GM19239 (cell line): ENCODE measurements at places on chromosomes 4 and X.

- no peak for DNase-seq
Observed at GRCh38 chr4:8082517-8083055, 76.0 kb downstream of the ABLIM2 start.

- DNase-seq = no peak
Observed at GRCh38 chr4:152819026-152819645, 39.4 kb downstream of the ARFIP1 start.

- DNase-seq = no peak
Observed at GRCh38 chr4:153499005-153499404, 32.8 kb downstream of the TMEM131L start.

DNA sequence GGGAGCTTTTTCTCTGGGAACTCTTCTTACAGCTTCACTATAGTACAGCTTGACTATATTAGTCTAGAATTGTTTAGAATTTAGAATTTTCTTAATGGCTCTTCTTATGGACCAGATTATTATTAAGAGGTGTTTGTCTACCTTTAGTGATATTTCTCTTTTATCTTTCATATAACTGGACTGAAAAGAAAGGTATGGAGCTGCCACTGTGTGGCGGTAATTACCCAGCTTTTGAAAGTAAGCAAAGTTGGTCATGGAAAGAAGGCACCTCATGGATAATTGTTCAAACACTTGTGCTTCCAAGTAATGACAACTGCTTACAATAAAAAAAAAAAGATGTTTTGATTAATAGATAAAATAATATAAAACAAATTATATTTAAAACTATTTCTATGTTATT, 1112.5 kb downstream of the TECRL start:
- DNase-seq = no peak

- no peak for DNase-seq
Observed at GRCh38 chr4:19195696-19196095, 1056.0 kb upstream of the SLIT2 start.

DNA sequence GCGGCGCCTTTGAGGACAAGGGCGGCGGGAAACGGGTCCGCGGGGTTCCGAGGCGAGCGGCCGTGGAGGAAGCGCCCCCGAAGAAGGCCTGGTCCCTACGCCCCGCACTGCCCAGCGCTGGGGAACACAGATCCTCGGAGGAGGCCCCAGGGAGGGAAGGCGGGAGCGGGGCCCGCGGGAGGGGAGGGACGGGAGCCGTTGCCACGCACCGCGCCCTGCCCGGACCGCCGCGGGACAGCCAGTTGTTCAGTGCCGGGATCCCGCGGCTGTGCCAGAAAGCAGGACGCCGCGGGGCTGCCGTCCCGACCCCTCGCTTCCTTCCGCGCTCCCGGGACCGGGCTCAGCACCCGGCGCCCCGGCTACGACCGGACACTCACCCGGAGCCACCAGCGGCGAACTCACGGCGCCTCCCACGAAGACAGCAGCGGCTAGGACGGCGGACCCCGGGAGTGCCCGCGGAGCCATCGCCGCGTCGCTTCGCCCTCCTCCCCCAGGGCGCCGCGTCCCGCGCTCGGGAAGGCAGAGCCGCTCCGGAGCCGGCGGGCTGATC, 278 bp downstream of the RELL1 start:
- DNase-seq = no peak

GRCh38 chrX:84441143-84441542, 61.1 kb downstream of the HDX start:
- DNase-seq = no peak

- no peak for DNase-seq
Observed at GRCh38 chrX:9903146-9903545, 64.0 kb upstream of the CLDN34 start.

GRCh38 chrX:3815896-3816664, 102.6 kb upstream of the PRKX start:
- no peak for DNase-seq

GRCh38 chr4:180940680-180941079, 1302.5 kb upstream of the TENM3 start:
- DNase-seq = no peak

DNA sequence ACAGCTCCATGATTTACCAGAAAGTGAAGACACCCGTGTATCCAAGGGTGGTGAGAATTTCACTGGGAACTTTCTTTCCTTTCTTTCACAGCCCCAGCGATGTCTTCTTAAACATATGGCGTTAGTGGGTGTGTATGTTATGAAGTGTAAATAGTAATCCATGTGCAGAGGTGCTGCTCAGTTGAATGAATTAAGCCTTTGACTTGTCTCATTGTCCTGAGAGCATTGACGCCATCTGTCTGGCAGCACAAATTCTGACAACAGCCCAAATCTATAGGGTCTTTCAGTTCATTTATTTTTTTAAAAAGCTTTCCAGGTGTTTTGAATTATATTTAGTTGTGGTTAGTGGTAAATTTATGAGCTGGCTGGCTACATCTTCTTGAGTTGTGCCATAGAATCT, 69.4 kb downstream of the CLCN5 start:
- DNase-seq = no peak

DNA sequence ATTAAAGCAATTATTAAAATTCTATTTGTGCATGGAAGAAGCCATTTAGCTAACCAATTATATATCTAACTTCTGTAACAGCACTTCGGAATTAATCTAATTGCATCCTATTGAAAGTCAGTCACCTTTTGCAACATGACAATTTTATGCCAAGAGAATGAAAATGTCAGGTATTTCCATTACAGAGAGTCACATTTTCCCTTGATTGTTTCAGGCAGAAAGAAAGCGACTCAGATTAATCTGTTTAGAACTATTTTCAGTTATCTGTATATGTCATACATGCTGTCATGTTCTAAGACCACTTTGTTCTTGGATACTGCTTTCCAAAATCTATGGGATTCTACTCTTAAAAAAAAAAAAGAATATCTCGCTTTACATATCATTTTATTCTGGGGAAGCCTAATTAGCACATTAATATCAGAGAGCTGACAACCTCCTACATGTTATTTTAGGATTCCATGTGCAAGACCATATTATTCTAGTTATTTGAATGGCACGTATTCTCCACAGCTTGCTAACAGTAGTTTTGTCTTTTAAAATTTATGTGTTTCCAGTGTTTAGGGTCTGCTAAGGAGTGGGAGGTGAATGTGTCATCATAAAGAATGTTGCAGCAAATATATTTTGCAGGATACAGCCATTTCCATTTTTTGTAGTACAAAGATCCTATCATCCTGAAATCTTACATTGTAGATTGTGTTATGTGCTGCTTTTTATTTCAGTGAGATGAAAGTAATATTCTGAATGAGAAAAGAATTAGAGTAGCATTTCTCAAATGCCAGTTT, 31.7 kb downstream of the GALNT7 start:
- DNase-seq = no peak

- DNase-seq = no peak
Observed at GRCh38 chr4:8910100-8910821, 38.6 kb upstream of the HMX1 start.

GRCh38 chrX:69813677-69814076, 197.8 kb downstream of the EDA start:
- DNase-seq = no peak

DNA sequence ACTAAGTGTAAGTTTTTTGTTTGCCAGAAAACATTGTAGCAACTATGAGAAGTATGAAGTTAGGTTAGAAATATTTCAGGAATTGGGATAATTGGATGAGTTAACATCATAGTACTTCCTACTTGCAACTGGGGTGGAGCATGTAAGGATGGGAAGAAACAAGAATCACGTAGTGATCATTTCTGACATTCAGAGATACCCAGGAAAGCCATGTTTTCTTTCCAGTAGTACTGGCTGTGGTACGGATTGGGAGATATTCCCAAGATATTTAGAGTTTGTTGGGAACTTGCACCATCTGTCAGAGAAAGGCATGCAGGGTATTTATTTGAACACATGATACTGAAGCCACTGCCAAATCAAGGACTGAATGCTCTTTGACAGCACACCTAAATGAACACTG, 87.6 kb upstream of the SLC4A4 start:
- no peak for DNase-seq

- no peak for DNase-seq
Observed at GRCh38 chrX:15903186-15903681, 48.6 kb upstream of the AP1S2 start.

- DNase-seq = no peak
Observed at GRCh38 chr4:113639326-113639725, 122.2 kb downstream of the CAMK2D start.

DNA sequence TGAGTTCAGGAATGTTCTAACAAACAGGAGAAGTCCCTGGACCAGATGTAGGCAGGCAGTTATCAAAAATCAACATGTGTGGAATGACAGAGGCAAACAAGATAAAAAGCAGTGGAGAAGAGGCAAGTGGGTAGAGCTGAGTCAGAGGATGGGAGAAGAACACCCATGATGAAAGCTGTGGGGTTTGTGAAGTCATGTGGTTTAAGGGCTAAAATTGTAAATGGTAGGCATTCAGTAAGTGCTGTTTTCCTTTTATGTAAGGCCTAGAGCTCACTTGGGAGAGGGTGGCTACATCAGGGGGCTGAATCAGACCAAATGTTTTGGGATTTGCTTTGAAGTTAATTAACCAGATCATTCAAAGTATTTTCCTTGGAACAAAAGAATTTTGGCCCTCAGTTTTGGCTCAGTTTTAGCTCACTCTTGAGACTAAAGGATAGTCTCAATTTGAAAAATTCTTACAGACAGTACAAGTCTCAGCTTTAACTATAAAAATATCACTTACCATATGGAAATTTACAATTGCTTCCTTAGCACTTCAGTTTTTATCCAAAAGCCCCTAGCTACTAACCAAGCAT, 114.5 kb upstream of the PCDH7 start:
- DNase-seq = no peak

GRCh38 chrX:45623266-45623665, 422.6 kb upstream of the DIPK2B start:
- DNase-seq = no peak

DNA sequence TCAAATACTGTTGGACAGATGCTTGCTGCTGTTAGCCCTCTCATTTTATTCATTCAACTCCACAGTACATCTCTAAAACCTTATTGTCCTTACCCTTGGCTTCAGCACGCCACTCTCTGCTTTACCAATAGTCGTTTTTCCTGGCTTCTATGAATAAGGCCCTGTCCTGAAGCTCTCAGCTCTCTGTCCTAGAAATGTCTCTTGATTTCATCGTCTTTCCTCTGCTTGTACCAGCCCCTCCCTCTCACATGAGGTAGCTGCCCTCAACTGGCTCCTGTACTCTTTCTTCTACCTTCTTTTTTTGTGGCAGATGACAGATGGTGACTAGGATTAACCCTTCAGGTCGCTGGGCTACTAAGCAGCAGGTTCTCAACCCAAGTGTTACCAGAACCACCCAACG, 11.4 kb downstream of the ADGRA3 start:
- DNase-seq = no peak

DNA sequence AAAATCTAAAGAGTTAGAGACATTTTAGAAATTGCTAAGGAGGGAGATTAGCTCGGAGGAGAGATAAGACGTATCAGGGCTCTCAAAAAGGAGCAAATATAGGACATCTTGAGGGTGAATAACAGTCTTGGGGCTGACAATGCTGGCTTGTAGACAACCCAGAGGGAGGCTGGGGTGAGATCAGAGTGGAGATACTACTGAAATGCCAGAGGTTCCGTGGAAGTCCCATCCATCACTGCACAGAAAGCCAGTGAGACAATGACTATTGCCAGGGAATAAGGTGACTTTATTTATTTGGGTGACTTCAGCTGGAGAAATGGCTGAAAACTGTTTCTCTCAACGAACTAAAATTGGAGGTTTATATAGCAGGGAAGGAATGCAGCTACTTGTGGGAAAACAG, 838.1 kb upstream of the AGA start:
- no peak for DNase-seq

- DNase-seq = no peak
Observed at GRCh38 chr4:149344436-149344835, 471.2 kb downstream of the IQCM start.

DNA sequence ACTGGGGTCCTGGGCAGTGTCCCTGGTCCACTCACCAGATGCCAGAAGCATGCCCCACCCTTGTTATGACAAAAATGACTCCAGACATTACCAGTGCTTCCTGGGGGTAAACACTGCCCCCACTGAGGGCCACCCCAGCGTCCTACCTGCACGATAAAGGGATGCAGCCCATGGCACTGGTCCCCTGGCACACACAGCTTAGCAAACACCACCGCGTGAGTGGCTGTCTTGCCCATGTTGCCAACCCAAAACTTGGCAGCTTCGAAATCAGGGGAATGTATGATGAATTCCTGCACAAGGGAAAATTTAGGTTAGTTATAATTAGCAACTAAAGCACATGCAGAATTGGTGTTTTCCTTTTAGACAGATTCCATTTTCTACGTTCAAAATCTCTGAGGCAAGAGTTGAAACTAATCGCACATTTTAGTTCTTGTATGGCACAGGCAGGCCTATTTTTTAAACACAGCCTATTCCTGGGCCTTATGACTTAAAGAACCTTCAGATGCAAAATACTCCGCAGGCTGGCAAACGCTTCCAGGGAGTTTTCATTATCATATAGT, 30.4 kb downstream of the ACOX3 start:
- DNase-seq = no peak

DNA sequence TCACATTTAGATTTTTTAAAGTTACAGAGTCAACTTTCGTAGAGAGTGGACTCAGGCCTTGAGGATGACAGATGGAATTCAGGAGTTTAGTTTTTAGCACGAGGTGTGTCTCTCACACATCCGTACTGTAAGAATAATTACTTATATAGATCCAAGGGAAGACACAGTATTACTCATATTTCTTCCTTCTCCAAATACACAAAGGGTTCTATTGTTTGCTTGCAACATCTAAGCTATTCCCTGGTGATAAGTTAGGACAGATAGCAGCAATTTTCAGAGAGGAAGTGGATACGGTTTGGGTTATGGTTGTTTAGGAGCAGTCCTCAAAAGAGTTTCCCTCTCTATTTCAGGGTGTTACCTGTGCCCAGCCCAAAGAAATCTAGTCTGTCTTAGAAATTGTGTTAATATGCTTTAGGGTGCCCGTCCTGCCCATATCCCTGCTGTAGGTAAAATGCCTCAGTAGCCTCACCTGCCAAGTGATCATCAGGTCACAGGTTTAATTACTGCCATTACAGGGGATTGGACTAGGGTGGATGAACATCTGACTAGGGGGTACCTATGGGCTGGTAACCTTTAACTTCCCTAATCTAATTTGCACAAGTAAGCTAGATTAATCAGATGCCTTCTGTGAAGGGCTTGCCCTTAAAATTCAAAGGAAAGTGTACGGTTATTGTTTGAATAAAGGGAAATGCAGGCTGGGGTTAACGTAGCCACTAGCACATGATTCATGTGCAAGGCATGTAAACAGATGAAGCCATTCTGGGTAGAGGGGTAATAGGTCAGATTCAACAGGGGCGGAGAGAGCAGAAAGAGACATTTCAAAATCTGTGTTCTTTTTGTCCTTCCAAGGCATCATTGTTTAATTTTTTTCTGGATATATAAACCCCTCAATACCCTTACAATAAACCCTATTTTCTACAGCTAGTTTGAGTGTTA, 8.7 kb upstream of the PPP3CA start:
- no peak for DNase-seq

- no peak for DNase-seq
Observed at GRCh38 chrX:20270562-20270890, 3.8 kb upstream of the RPS6KA3 start.
